ENCODE measurements at places on chromosomes 16 and 17. TPM values are rescaled to one million over a fixed set of nuclear protein-coding genes. Genes with fewer than 3 reads are reported as not detected.

The TM4SF5 gene
- 56.9 TPM for total RNA-seq

The ULK2 gene
- 22.4 TPM for total RNA-seq

The KRTAP2-2 gene
- total RNA-seq: not detected

The GLIS2 gene
- total RNA-seq: 22.2 TPM

The ITGAX gene
- total RNA-seq: 16.1 TPM

The SHBG gene
- total RNA-seq: 0.89 TPM
